Thoracic aorta (tissue), 2 donors: ENCODE measurements at places on chromosomes 6 and 20. TPM values are rescaled to one million over a fixed set of nuclear protein-coding genes. Genes with fewer than 3 reads are reported as not detected.

- no peak for DNase-seq
These were observed 72.3 kb downstream of the OR2B2 start for GRCh38 chr6:27839626-27840475.

DNA sequence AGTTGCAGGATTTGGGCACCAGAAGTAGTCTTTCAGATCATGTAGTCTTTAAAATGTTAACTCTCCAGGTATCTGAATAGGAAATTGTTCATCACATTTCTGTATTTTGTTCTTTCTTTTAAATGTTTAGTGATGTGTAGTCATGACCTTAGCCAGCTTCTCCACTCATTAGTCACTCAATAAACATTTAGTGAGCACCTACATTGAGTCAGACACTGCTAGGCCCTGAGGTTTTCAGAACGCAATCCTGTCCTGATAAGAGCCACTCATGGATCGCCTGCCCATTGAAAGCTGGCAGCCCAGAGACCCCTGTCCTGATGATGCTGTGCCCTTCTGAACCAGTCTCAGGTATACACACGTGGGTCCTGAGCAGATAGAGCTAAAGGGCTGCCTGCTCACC, 163.4 kb upstream of the HEY2 start:
- DNase-seq: no peak

DNA sequence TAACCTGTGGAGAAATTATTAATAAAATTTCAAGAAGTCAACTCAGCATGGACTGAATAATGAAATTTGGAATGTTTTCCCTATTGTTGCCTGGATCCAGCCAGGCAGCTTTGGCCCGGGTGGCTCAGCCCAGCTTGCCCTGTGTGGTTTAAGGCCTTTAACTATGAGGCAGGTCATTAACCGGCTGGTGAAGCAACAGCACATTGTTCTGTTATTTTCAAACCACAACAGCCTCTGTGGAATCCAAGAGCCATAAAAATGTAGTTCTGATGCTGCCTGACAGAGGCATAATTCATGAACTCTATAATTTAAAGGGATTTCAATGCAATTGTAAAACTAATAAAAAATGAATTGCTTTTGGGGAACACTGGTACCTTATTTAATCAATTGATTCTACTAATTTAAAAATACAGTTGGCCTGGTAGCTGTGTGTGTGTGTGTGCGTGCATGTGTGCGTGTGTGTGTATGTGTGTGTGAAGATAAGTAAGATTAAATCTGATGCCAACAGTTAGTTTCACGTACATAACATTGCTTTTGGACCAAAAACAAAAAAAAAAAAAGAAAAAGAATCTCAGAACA, 117.7 kb downstream of the RPS12 start:
- no peak for DNase-seq

HLA-DMB gene
- total RNA-seq: 13.5 TPM
